T-cell (primary cell): ENCODE measurements at places on chromosomes 3 and 15. TPM values are rescaled to one million over a fixed set of nuclear protein-coding genes. Genes with fewer than 3 reads are reported as not detected.

The ENTPD3 gene
- total RNA-seq = not detected

The PPP1R14D gene
- not detected for total RNA-seq

The CCR4 gene
- total RNA-seq = 37.4 TPM

The GOLGA6B gene
- not detected for total RNA-seq

The SAMMSON gene
- total RNA-seq = not detected

The RASL12 gene
- not detected for total RNA-seq

The MESP2 gene
- not detected for total RNA-seq

The ST3GAL6 gene
- not detected for total RNA-seq

The FEZF2 gene
- total RNA-seq = not detected

The TRPC1 gene
- total RNA-seq = 6.7 TPM

The CLDN18 gene
- total RNA-seq = not detected

The COL7A1 gene
- total RNA-seq = 1.3 TPM

The UBAP1L gene
- total RNA-seq = 13.2 TPM

The MLF1 gene
- 1.5 TPM for total RNA-seq

The BCHE gene
- not detected for total RNA-seq

The SPRED1 gene
- 0.38 TPM for total RNA-seq

The SENP8 gene
- 1.9 TPM for total RNA-seq

The WDR93 gene
- 0.35 TPM for total RNA-seq
